ENCODE measurements at places on chromosomes 6 and 20.

- DNase-seq = no peak
These were observed 37.2 kb upstream of the PBOV1 start for GRCh38 chr6:138255443-138255842.

GRCh38 chr6:144244688-144245087 is 40.4 kb upstream of the UTRN start:
- no peak for DNase-seq

DNA sequence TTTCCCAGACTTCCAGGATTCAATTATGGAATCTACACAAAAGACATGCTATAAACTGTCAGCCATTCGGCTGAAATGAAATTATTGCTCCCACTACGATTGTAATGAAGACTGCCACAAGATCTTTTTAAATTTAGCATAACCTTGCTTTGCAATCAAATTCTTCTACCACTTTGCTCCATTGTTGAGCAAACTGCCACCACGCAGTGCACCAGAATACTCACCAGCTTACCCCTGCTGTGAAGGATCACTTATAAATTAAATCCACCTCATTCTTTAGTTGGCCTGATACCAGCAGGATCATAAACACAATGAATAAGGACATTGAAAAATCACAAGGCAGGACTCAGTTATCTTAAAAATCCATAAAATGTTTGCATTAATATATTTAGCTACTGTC is 151.8 kb upstream of the PRND start:
- no peak for DNase-seq

DNA sequence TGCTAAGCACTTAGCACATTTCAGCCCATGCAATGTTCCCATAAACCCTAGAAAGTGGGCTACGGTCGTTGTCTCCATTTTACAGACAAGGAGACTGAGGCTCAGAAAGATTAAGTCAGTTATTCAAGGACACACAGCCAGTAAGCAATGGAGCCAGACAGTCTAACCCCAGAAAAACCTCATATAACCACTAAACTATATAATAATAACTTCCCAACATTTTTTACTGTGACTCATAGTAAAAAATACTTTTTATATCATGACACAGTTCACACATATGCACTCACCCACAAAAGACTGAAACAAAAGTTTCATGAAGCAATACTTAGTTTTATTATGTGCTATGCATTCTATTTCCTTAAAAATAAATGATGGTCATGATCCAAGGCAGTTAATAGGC is 66.2 kb upstream of the EYA2 start:
- no peak for DNase-seq

- no peak for DNase-seq
These were observed 20.4 kb downstream of the ZNF184 start for GRCh38 chr6:27452496-27452897.

DNA sequence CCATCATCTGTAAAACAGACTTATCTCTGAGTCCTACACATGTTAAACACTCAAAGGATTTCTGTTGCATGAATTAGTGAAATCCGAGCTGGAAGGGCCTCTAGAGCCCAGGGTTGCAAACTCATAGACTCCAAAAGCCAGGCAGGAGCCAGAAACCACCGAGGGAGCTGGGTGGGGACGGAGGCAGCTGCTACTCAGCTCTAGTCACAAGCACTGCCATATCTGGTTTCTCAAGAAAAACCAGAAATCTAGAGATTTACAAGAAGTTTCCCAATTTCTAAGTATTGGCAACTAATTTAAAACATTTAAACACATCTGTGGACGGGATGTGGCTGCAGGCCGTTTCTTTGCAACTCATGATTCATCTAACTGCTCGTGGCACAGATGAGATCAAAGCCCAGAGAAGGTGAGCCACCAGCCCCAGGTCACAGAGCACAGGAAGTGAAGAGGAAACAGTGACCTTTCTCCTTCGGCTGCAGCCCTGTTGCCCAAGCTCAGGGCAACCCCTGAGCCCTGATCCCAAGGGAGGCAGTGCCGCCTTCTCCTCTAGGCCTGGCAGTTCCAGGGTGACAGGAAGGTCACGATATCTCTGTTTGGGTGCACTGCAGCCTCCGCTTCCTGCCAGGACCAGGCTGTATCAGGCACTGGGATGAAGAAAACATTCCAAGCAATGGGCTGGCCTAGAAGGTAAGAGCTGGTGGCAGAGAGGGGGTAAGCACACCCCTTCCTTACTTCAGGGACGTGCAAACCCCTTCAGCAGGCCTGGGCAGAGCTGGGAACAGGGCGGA is 26.4 kb upstream of the PTGIS start:
- DNase-seq = no peak

DNA sequence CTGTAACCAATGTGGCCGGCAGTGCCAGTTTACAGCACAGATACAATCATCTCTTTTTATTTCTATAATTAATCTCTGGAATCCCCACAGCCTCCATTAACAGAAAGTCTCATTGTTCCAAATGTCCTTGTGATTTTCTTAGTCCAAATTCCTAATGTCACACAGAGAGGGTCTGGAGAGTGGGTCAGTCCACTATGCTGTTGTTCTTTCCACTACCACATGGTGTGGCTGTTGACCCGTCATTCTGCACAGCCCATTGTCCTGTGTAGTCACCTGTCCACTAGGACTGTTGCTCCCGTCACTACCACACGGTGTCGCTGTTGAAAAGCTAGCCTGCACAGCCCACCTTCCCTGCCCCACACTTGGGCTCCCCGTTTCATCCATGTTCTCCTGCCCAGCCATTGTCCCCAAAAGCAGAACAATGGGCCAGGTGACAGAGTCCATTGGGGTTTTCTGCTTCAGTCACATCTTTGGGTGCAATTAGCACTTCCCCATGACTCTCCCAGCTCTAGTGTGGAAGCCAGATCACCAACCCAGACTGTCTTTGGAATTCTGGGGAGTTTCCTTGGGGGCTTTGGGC is 8.6 kb upstream of the LBP start:
- peak; percentile 38 for DNase-seq

DNA sequence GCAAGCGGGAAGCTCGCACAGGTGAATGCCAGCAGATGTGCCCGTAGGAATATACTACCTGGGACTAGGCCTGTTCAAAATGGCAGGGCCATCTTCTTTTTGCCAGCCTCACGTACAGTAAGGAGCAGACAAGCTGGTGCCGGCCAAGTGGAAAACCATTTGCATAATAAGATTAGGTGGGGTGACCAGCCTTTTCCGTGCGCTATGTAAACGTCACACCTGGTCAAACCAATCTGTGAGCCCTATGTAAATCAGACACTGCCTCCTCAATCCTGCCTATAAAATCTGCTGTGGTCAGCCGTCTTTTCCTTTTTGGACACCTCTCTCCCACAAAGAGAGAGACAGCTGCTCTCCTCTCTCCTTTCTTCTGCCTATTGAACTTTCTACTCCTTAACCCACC is 60.8 kb upstream of the TMEM30A start:
- no peak for DNase-seq

GRCh38 chr6:154297721-154298120 is 58.9 kb downstream of the IPCEF1 start:
- DNase-seq = no peak

DNA sequence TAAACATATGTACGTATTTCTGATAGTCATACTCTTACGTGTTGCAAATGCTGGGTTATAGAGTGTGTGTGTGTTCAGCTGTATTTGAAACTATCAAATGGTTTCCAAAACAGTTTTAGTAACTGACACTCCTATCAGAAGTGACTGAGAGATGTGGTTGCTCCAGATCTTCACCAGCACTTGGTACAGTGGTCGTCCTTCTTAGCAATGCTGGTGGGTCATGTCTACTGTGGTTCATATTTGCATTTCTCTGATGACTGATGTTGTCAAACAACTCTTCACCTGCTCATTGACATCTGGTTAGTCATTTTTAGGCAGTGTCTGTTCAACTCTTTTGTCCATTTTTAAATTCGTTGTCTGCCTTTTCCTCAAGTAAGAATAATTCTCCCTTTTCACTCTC is 259.3 kb downstream of the KIF16B start:
- DNase-seq = no peak

DNA sequence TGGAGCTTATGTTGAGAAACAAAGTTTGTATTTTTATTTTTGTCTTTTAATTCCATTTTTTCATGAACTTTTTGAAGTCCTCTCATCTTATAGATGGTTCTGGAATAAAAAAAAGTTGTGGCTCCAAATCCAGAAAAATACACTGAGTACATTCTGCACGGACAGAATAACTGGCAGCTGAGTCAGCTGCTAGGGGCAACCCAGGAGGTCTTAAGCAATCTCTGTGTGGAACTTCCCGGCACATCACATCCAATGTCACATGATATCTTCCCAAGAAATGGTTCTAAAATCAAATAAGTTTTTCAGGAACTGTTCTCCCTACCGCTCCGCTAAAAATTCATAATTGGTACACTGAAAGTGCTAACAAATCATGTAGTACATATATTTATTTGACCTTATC is 29.8 kb downstream of the SLC13A3 start:
- no peak for DNase-seq

DNA sequence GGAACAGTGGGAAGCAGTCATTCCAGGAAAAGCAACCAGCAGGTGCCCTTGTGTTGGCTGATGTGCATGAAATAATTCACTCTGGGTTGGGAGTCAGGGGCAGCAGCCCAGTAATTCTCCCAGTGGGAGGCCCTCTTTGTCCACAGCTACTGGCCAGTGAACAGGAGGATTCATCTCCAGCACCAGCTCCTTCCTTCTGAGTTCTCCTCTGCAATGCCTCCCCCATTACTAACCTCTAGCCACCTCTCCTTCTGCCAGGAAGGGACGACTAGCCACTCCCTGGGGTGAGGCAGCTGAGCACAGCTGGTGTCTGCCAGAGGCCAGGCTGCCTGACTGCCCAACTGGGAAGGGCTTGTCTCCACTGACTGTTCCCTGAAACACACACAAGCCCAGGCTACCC is 12.5 kb upstream of the R3HDML start:
- DNase-seq = peak; percentile 73

- DNase-seq = no peak
These were observed 251.9 kb downstream of the UST start for GRCh38 chr6:148998704-148999103.

GRCh38 chr6:81897793-81898192 is 145.3 kb upstream of the TENT5A start:
- DNase-seq = peak; percentile 66

DNA sequence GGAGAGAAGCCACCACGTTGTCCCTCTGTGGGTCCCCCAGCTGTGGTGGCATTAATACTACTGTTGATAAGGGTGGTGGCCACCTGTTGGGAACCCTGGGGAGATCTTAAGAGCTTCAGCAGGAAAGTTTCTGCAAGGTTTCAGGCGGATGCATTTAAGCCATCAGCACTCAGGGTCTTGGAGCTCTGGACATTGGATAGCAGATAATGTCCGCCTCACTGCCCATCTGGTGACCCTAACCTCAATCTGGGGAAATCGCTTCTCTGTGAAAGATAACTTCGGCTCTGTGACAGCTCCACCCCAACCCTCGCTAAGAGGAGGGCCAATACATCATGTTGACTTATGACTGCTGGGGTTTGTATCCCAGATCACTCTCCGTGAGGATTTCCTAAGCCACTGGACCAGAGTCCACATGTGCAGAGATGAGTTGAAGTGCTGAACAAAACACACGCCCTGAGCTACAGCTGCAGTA is 92.9 kb downstream of the FOXC1 start:
- DNase-seq = no peak

- no peak for DNase-seq
These were observed 36.8 kb downstream of the SLC13A3 start for GRCh38 chr20:46614503-46614902.

- peak; percentile 66 for DNase-seq
These were observed 6.4 kb downstream of the CFB start for GRCh38 chr6:31952140-31952805.

DNA sequence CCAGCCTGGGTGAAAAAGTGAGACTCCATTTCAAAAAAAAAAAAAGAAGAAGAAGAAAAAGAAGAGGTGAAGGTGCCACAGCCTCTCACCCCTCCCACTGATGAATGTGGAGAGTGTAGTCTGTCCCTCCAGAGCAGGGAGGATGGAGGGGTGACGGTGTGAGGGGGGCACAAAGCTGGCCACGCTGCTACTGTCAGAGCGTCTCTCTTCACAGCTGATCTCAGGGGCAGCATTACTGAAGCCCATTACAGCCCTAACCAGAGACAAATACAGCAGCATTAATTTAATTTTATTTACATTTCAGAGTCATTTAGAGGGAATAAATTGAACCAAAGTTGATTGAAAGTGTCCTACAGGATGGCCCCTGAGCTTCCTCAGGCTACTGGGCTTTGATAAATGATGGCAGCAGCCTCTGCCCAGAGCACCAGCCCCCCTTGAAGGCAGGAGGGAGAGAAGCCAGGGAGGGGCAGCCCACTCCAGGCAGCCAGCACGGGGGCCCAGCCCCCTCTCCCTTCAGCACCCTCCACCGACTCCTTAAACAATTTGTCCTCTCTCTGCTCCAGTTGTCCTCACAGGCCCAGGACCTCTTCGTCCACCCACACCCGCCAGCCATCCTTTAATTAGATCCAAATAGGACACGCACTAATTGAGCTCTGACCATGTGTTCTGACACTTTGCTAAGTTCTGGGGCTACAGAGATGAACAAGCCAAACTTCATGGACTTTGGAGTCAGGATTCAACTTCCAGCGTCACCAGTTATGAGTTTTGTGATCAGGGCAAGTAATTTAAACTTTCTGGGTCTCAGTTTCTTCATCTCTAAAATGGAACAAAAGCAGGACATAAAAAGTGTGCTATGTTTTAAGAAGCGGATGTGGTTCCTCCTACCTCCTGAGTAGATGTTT is 18.6 kb upstream of the ZFAND3 start:
- no peak for DNase-seq

GRCh38 chr6:150865043-150865405 is 478 bp upstream of the MTHFD1L start:
- no peak for DNase-seq

- no peak for DNase-seq
These were observed 3.7 kb downstream of the TAF4 start for GRCh38 chr20:62061851-62062423.

- no peak for DNase-seq
These were observed 153.6 kb downstream of the NFATC2 start for GRCh38 chr20:51388756-51389542.

GRCh38 chr6:33923857-33924514 is 120.2 kb upstream of the MLN start:
- no peak for DNase-seq

GRCh38 chr6:79724816-79725215 is 93.7 kb downstream of the SH3BGRL2 start:
- DNase-seq = no peak

GRCh38 chr6:79922018-79922417 is 25.3 kb downstream of the ELOVL4 start:
- no peak for DNase-seq

DNA sequence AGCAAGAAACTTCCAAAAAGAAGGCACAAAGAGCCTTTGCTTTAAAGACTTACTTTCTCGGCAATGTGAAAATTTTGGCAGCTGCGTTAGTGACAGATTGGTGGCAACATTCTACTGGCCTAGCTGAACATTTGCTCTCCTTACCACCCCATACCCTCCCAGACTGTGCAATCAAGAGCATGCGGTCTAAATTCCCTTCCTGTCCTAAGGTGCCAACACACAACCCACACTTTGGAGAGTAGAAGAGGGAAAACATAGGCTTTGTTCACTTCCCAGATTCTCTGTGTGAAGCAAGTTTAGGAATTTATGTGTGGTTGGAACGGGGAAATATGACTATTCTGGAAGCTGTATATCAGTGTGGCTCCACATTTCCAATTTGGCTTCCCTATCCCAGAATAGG is 29.8 kb upstream of the NEDD9 start:
- DNase-seq = no peak

- no peak for DNase-seq
These were observed 28.4 kb upstream of the FOXC1 start for GRCh38 chr6:1581120-1581991.

- DNase-seq = no peak
These were observed 54.2 kb downstream of the WDR27 start for GRCh38 chr6:169647637-169648036.

Data from colonic mucosa (tissue), 4 donors.